ENCODE measurements at places on chromosomes 2 and 18. TPM values are rescaled to one million over a fixed set of nuclear protein-coding genes. Genes with fewer than 3 reads are reported as not detected.

The REG1B gene
- not detected for total RNA-seq

DNA sequence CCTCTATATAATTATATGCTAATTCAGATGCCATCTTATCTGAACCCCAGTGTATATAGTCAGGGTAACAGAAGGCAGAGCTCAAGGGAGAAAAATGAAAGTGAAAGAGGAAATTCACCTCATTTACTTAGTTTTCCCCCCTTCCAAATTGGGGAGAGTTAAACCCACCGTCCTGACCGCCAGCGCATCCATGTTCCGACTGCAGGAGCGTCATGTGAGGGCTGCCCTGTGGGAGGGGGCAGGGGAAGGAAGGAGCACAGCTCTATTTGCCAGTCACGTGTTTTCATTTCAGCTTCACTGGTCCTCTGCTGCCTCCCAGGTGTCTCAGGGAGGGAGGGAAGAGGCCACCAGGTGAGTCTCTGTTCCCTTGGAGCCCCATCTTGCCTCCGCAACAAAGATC is 13.2 kb downstream of the CNNM4 start:
- H3K4me3 ChIP-seq = no peak overlapping the region
- no peaks in the 10 kb centered on the region for H3K27me3 ChIP-seq
- no peaks in the 10 kb centered on the region for H3K36me3 ChIP-seq
- H3K4me1 ChIP-seq = no peaks in the 10 kb centered on the region

GRCh38 chr2:100222844-100223243 is 80.5 kb upstream of the AFF3 start:
- no peaks in the 10 kb centered on the region for H3K36me3 ChIP-seq
- no peak overlapping the region for H3K27ac ChIP-seq
- no peak for DNase-seq
- H3K27me3 ChIP-seq = no peaks in the 10 kb centered on the region

DNA sequence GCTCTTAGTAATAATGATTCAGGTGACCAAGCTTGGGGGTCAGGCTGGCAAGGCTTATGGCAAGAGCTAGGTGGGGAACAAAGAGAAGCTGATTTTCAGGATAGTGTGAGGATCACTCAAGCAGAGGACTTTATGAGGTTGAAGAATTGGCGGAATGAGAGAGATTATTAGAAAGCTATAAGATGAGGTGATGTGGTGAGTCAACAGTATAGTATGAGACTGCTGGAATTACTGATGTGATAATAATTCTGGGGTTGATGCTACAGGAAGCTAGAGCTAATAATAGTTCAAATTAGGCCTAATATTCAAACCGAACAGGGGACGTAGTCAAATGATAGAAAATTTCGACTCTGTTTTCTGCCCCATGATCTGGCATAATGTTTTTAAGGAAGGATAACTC is 2115.3 kb upstream of the PIK3C3 start:
- no peaks in the 10 kb centered on the region for H3K4me1 ChIP-seq
- H3K4me3 ChIP-seq = no peak overlapping the region
- H3K27ac ChIP-seq = no peak overlapping the region
- no peak for DNase-seq
- no peaks in the 10 kb centered on the region for H3K27me3 ChIP-seq

- no peaks in the 10 kb centered on the region for H3K27me3 ChIP-seq
- no peak overlapping the region for H3K4me3 ChIP-seq
- no peaks in the 10 kb centered on the region for H3K4me1 ChIP-seq
- no peaks in the 10 kb centered on the region for H3K36me3 ChIP-seq
Observed at GRCh38 chr2:35410431-35411061, 945.0 kb upstream of the CRIM1 start.

GRCh38 chr2:86314125-86314524 is 23.3 kb downstream of the REEP1 start:
- H3K4me3 ChIP-seq = no peak overlapping the region
- H3K27me3 ChIP-seq = no peaks in the 10 kb centered on the region
- DNase-seq = no peak
- no peaks in the 10 kb centered on the region for H3K36me3 ChIP-seq
- H3K27ac ChIP-seq = no peak overlapping the region

DNA sequence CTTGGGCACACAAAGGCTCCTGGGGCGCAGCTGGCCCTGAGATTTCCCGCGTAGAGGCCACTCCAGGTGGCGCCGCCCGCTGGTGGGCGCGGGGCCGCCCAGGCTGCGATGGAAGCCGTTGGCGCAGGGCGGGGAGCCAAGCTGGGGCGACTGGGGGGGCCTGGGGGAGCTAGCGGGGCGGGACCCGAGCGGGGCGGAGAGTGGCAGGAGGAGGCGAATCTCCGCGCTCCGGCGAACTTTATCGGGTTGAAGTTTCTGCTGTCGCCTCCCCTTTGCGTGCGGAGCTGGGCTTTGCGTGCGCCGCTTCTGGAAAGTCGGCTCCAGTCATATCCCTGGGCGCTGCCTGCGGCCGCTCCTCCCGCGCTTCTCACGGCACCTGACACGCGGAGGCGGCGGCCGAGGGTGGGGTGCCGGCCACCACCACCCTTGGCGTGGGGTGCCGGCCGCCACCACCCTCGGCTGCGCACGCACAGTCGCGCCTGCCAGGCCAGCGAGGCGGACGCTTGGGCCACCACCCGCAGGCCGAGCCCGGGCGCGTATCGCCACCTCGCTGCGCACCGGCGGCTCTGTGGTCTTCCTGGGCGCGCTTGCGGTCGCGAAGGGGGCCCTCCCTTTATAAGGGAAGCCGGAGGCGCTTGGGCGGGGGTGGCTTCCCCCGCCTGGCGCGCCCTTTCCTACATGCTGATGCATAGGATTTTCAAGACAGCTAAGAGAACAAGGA is 919 bp upstream of the CYP1B1 start:
- peak overlapping the region; percentile 46 for H3K4me3 ChIP-seq
- H3K27me3 ChIP-seq = no peaks in the 10 kb centered on the region
- DNase-seq = peak; percentile 85
- peaks cover 37% of the 10 kb centered on the region for H3K4me1 ChIP-seq
- peak overlapping the region; percentile 86 for H3K27ac ChIP-seq

- H3K36me3 ChIP-seq = no peaks in the 10 kb centered on the region
- no peak overlapping the region for H3K4me3 ChIP-seq
- no peaks in the 10 kb centered on the region for H3K27me3 ChIP-seq
- DNase-seq = no peak
Observed at GRCh38 chr2:47607680-47608061, 175.3 kb upstream of the MSH6 start.

Measured in right atrium auricular region (tissue), 2 donors.